NCI-H2081 treated with DMSO at 0.1 percent for 48 hours (cell line): ENCODE measurements at places on chromosomes 6 and 20.

DNA sequence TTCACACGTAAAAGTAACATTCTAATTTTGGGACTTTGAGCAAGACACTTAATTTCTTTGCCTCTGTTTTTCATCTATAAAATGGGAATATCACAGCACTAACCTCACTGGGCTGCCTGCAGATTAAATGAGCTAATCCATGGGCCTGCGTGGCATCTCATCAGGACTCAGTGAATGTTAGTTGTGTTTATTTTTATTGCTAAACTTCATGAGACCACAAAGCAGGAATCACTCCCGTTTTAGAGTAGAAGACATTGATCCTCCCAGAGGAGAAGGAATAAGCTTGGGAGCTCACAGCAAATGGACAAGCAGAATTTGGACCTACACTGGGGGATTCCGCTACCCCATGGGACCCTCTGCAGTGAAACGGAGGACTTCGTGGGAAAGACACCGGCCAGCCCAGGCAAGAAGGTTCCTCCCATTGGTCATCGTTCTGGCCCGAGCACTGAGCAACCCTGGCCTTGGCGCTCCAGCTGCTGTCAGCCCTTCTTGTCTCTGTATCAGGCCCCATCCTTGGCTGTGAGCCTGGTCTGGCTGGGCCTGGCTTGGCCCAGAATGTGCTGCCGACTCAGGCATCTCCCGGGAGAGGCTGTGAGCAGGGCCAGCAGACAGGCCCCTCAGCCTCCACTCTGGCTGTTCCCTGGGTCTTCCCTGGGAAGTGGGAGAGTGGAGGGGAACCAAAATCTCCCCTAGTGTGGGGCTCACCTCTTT lies 79.8 kb downstream of the NFATC2 start:
- DNase-seq, result no peak

GRCh38 chr20:48191200-48191599 lies 405.9 kb upstream of the SULF2 start:
- no peak for DNase-seq

GRCh38 chr6:57435475-57436160 lies 118.2 kb downstream of the PRIM2 start:
- no peak for DNase-seq

GRCh38 chr6:102571236-102571908 lies 1177.9 kb downstream of the GRIK2 start:
- no peak for DNase-seq

GRCh38 chr6:89637960-89638319 lies 607 bp downstream of the LYRM2 start:
- no peak for DNase-seq

GRCh38 chr6:39189915-39190544 lies 39.2 kb downstream of the KCNK5 start:
- no peak for DNase-seq

- no peak for DNase-seq
Measured at GRCh38 chr6:112310439-112311125, 36.5 kb upstream of the RFPL4B start.

DNA sequence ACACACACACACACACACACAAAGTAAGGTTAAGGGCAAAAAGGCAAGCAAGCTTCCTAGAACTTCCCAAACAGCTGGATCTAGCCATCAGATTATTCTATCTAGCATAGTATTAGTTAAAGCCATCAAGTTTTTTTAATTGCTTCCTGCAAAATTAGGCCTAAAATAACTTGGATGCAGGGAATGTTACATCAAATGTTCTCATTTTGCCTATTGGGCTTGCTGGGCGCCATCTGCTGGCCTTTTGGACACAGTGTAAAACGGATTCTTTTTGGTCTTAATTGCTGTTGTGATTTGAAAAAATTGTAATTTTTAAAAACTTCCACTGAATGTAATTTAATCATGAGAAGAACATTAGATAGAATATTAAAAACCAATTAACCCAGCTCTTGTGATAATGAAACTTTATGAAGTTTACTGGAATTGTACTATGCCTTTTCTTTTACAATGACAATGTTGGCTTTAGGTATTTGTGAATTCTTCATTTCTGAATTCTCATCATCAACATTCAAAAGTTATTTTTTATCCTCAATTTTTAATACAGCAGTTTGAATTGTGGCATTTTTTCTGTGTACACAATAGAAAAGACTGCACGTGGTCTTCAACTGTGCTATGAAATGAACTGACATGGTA lies 6.8 kb downstream of the MKKS start:
- no peak for DNase-seq

- DNase-seq, result no peak
Measured at GRCh38 chr6:20559924-20560551, 25.8 kb downstream of the CDKAL1 start.

DNA sequence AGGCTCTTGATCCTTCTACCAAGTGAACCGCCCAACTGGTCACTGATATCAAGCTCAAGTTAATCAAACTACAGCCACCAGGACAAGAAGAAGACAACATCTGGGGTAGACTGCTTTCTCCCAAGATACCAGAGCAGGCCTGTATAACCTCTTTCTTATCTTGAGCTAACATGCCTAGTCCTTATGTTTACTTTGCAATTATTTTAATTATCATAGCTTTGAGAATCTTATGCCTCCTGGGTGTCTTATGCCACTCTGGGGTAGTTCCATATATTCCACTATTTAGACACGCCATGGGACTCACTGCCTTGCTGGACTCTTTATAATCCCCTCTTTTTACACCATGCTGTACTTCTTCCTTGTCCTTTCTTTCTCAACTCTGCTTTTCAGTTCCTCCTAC lies 41.5 kb upstream of the ECI2 start:
- no peak for DNase-seq

GRCh38 chr6:145878591-145879295 lies 64.1 kb upstream of the FBXO30 start:
- no peak for DNase-seq
